ENCODE measurements at places on chromosomes 3 and 15.

- no peak for DNase-seq
Observed at GRCh38 chr15:98942431-98942830, 65.2 kb downstream of the PGPEP1L start.

DNA sequence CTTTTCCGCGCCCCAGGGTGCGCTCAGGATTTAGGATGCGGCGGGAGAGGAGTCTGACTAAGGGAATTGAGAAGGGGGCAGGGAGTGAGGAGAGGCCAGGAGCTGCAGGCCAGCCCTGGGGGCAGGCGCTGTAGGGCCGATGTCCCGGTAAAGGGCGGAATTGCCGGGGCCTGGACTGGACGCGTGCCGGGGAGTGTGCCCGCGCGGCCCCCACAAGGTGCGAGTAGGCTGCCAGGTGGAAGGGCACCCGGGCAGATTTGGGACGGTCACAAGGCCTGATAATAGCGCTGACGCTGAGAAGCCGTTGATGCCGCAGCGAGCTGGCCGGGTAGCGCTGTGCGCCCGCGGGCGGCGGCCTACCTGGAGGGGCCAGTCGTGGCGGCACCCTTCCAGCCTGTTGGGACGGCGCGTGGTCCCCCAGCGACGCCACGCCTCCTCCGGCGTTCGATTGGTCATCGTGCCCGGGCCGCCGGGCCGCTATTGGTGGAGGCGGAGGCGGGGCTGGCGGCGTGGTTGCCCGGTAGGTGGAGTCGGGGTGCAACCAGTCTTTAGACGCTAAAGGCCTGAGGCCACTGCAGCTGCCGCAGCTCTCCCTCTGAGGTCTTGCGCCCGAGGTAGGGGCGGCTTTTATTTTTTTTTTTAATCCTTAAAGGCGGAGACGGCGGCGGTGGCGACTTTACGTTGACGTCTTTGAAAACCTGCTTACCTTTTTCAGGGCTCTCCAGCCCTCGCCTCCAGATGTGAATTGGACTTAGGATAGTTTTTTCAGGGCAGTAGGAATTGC is 903 bp downstream of the SLC25A38 start:
- DNase-seq: peak; percentile 96

DNA sequence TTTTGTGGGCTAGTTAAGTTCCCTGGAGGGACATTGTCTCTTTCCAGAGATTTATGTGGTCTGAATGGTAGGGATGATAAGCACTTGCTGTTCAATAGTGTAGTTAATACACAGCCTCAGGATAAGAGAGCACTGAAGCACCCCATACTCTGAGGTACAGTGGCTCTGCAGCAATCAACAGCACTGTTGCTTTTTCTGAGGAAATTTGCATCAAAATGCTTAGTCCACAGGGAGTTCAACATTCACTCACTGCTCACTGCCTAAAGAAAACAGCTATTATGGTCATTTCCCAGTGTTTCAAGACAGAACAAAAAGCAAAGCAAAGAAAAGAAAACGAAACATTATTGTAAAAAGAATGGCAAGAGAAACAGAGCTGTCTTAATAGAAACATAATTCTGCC is 441.9 kb downstream of the PLOD2 start:
- DNase-seq: peak; percentile 32

- DNase-seq: no peak
Observed at GRCh38 chr3:69699183-69699582, 40.1 kb upstream of the MITF start.

DNA sequence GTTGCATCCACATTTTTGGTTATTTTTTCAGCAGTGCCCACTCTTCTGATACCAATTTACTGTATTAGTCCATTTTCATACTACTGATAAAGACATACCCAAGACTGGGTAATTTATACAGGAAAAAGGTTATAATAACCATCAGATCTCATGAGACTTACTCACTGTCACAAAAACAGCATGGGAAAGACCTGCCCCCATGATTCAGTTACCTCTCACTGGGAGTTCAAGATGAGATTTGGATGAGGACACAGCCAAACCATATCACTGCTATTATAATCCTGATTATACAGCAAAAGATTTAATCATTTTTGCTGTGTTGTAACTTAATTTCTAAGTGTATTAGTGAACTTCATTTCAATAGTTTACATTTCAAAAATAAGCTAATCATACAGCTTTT is 6.6 kb downstream of the ZBED2 start:
- DNase-seq: no peak

DNA sequence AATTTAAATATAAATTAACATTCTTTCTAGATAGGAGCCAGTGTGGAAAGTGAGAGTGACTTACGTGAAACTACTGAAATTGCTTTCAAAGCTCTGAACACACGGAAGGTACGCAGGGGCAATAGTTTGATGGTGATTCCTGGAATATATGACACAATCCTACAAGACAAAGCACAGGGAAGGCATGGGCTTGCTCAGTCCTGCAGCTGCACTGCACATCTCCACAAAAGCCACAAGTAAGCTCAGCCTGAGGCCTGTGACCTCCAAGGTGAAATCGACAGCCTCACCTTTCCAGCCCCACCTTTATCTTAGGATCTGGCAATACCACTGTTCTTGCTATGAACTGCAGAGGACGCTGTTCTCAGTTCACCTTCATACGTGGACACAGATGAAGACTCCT is 109.3 kb upstream of the SCN10A start:
- DNase-seq: no peak

- no peak for DNase-seq
Observed at GRCh38 chr3:104785947-104786346, 580.8 kb upstream of the ALCAM start.

DNA sequence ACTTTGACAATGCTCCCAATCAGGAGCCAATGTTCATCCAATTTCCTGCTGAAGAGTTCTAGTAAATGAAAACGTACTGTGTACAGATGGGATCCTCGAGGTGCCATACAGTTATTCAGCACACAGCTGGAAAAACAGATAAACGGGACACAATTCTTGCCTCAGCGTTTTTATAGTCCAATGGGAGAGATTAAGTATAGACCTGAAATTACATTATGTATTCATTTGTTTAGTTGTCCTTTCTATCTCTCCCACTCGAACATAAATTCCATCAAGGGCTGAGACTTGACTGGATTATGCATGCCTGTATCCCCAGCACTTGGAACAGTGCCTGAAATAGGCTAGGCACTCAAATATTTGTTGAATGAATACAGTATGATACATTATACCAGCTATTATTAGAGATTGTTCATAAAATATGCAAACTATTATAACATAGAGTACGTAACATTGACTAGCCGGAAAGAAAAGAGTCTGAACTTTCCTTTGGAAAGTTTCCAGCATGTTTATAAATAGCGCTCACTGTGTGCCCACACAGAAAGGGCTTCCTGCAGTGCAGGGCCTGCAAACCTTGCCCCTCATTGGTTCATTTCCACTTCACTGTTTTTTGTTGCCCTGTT is 27.4 kb upstream of the SNTN start:
- peak; percentile 35 for DNase-seq

DNA sequence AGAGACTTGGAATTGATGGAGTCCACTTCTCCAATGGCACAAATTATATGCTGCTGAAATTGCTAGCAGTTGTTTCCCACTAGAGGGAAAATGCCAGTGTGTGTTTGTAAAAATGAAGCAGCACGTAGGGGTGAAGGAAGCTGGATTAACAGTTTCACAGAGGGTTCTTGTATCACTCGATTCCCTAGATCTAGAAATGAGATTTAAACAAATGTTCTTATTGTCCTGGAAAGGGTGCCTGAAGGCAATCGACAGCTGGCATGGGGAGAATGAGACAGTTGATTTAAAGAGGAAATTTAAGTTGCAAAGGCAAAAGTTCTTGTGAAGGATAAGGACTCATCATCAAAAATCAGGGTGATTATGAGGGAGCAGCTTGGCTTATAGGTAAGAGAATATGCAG is 234.8 kb upstream of the ARPP21 start:
- DNase-seq: no peak

DNA sequence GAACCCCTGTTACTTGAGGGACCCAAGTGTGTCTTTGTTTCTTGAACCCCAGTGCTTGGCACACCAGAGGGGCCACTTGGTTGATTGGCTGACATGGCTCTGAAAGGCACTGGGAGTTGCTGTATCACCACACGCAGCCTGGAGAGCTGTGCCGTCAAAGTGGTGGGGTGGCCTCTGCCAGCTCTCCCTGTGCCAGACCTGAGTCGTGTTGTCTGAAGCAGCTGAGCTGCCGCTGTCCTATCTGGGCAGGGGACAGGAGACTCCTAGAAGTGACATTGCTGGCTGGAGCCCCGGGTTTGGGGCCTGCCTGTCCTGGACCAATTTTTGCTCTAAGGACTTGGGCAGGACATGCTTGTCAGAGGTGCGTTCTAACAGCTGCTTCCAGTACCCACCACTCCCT is 5.5 kb upstream of the SNX22 start:
- no peak for DNase-seq

DNA sequence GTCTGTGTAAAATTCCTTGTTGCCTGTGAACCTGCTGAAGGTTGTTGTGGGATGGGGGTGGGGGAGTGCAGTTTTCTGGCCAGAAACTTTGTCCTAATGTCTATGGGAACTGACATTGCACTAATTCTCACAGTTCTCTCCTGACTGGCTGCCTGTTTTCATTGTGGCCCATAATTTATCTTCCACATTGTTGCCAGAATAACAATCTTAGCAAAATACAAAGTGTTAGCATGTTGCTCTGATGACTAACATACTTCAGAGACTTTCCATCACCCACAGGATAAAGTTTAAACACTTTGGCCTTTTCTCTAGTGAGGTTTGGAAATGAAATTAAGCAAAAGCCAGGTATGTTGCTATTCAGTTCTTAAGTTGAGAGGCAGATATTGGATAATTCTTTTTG is 81.4 kb upstream of the TBC1D5 start:
- no peak for DNase-seq

GRCh38 chr3:140931016-140931454 is 10.6 kb upstream of the SLC25A36 start:
- no peak for DNase-seq

DNA sequence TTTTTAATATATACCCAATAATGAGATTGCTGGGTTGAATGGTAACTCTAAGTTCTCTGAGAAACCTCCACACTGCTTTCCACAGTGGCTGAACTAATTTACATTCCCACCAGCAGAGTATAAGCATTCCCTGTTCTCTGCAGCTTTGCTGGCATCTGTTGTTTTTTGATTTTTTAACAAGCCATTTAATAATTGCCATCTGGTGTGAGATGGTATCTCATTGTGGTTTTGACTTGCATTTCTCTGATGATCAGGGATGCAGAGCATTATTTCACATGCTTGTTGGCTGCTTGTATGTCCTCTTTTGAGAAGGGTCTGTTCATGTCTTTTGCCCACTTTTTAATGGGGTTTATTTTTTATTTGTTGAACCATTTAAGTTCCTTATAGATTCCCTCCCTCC is 75.0 kb upstream of the EPHB3 start:
- peak; percentile 28 for DNase-seq

DNA sequence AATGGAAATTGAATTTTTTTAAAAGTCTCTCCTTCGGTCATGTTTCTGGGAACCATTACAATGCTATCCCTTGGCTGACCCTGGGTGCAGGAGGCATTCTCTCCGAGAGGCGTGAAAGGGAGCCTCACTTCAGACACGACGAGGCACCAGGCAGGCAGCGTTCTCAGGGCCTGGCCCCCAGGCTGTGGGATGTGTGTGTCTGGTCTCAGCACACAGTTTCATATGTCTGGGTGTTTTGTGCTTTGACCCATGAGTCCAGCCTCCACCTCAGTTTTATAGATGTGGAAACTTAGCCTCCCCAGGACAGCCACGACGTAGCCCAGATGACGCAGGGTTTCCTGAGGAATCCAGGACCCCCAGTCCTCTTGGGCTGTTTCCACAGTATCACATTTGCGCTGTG is 34.0 kb downstream of the FGD5 start:
- no peak for DNase-seq

DNA sequence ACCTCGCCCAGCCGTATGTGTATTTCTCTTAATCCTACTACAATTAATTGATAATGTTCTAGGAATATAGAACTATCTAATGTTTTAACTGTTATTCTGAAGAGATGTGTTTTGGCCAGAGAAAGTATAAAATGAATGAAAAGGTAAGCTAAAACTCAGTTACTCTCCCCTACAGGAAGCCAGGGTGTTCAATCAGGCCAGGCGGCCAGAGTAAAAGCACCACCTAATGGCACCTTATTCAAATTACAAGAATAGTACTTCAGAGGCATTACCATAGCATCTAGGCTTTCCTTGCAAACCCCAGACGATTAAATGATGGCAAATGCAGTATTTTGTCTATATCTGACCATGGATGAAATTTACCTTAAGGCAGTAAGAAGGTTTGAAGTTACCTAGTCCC is 10.4 kb downstream of the SLC12A8 start:
- no peak for DNase-seq

DNA sequence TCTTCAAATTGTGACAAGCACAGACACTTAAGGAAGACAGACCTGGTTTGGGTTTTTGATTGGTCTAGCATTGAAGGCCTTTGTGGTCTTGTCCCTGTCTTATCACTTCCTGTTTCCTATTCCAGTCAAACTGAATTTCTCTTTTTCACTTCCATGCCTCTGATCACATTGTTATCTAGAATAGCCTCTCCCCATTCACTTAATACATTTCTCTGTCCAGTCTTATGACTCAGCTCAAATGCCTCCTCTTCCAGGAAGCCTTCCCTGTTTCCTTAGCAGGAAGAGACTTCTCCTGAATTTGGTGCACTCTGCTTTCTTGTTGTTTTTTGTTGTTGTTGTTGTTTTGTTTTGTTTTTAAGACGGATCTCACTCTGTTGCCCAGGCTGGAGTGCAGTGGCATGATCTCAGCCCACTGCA is 45.5 kb downstream of the LIMD1 start:
- DNase-seq: no peak

DNA sequence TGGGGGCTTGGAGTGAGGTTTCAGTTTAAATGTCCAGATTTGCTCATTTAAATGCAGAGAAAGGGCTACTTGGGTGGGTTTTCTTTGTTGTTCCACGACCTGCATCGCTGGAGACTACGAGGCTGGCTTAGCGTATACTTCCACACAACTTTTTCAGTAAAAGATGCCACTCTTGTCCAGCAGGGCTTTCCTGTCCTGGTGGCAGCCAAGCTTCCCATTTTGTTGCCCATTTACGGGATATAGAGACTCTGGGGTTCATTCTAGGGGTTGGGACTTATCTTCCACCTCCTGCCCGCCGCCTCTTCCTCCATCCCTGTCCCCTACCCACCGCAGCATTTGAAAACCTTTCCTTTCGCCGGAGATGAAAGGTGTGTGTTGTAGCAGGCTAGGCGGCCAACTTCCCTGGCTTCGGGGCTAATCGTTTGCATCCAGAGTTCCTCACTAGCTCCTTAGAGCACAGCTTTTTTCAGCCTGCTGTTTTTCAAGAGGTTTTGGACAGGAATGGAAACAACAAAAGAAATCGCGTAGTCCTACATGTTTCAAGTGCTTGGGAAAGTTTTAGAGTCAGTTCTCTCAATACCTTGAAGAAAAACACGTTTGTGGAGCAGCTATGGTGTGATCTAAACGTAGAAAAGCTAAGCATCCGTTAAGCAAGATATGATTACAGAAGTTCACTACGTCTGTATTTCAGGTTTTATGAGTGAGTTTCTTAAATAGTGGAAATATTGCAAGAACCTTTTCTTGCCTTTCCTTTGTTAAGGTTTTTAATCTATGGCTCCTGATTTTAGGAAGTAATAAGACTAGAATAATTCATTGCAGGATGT is 843 bp downstream of the CHRNA5 start:
- peak; percentile 81 for DNase-seq
